ENCODE measurements at places on chromosomes 2 and 18.

DNA sequence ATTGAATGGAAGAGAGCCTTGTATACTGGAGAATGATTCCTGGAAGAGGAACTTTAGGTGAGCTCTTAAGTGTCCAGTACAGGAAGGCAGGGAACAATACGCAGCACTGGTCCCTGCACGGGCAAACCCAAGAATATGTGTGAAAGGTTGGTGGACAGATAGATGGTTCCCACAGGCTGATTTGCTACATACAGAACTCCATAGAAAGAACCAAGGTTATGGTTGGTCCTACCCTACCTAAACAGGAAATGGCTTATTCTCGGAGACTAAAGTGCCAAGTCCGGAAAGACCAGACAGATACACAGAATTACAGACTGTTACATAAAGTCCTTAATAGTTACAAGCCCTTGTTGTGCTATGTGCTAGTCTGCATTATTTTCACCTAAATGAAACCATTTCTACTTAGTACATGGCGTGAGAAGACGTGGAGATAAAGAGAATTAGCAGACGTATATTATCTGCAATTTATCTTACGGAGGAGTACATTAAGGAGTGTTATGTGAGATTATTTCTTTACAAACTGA lies 1.2 kb downstream of the REV1 start:
- peak; percentile 54 for DNase-seq

GRCh38 chr2:241492174-241492565 lies 16.2 kb downstream of the STK25 start:
- DNase-seq, result no peak

- no peak for DNase-seq
Observed at GRCh38 chr18:363301-364085, 95.6 kb upstream of the THOC1 start.

- no peak for DNase-seq
Observed at GRCh38 chr2:224870341-224870740, 154.2 kb upstream of the CCDC195 start.

DNA sequence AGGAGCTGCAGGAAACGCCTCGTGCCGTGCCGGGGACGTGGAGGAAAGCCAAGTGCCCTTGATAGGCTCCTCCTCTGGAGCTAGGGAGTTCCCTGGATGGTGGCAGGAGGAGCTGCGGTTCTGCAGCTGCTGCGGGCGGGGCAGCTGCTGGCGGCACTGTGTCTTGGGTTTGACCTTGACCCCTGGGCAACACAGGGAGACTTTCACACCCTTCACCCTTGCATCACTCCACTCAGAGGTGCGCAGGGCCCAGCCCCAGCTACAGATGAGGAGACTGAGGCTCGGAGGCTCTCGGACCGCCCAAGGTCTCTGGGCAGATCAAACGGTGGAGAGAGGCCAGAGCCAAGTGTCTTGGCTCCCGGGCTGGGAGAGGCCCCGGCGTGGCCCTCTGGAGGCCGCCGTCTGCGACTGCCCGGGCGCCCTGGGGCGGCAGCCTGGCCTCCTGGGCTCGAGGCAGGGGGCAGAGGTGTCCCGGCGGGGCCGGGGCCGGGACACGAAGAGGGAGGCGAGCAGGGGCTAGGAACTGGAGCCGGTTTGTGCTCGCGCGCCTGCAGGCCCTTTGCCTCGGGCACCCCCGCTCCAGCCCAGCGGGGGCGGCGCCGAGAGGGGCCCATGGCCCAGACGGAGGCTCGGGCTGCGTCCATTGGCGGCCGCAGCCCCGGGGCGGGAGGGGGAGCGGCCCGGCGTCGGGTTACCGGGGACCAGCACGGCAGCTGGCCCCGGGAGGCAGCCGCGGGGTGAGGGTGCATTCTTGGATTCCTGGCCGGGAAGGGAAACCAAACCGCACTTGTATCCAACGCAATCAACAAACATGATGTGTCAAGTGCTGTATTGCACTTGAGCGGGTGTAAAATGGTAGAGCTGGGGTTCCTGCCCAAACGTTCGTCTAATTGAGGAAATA lies 129.6 kb upstream of the SLC1A4 start:
- DNase-seq, result peak; percentile 88

DNA sequence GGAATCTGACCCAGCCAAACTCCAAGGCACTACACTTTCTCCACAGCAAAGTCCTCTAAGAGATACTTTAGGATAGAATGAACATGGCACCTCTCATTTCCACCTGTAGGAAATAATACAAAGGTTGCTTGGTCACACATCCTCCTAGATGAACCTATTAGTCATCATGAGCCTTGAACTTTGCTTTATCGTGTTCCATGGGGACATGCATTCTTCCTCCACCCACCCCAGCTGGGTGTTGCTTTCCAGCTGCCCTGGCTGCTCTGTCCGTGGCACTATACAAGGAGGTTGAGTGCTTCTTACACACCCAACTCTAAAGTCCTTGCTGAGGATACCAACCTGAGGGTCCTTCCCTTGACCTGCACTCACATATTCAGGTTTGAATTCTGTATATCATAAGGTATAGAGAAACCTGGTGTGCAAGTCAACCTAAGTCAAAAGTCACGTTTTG lies 52.7 kb downstream of the SPRED2 start:
- no peak for DNase-seq

- no peak for DNase-seq
Observed at GRCh38 chr18:57538614-57539013, 47.9 kb downstream of the FECH start.

DNA sequence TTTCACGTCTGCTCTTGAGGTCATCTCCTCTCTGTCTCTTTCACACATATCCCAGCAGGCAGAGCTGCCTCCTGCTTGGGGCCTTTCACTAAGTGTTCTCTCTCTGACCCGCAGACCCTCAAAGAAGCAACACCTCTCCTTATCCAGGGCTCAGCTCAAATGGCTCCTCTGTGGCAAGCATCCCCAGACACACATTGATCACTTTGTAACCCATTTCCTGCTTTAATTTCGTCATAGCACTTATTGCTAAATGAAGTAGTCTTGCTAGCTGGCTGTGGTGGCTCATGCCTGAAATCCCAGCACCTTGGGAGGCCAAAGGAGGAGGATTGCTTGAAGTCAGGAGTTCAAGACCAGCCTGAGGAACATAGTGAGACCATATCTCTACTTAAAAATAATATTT lies 41.4 kb downstream of the SGPP2 start:
- DNase-seq, result no peak

GRCh38 chr2:133475610-133476009 lies 92.7 kb downstream of the NCKAP5 start:
- peak; percentile 16 for DNase-seq

GRCh38 chr2:55051026-55051866 lies 995 bp upstream of the RTN4 start:
- DNase-seq, result peak; percentile 100

- DNase-seq, result no peak
Observed at GRCh38 chr18:52766002-52766545, 426.1 kb downstream of the DCC start.

DNA sequence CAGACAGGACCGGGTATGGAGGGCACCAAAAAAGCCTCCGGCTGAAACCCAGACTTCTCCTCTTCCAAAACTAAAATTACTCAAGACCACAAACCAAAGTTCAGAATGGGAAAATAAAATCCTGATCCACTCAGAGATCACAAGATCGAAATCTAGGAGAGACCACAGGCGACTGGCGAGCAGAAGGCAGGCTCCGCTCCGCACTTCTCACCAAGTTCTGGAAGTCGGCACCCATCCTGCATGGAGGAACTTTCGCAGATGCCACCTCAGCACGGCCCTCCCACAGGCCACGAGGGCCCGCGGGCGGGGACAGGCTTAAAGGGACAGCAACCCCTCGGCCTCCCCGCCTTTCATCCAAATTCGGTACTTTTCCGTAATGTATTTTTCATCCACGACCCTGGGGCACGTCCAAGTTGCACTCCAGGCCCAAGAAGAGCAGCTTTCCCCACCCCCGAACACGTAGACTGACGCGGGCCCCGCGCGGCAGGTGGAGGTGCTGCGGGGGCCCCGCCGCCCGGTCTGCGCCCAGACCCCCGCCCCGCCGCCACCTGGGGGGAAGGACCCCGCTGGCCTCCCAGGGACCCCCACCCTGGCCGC lies 43.7 kb downstream of the HDLBP start:
- DNase-seq, result peak; percentile 78

GRCh38 chr2:236711440-236711839 lies 141.8 kb downstream of the ACKR3 start:
- DNase-seq, result peak; percentile 73

GRCh38 chr2:173132531-173132930 lies 56.9 kb downstream of the MAP3K20 start:
- DNase-seq, result no peak

DNA sequence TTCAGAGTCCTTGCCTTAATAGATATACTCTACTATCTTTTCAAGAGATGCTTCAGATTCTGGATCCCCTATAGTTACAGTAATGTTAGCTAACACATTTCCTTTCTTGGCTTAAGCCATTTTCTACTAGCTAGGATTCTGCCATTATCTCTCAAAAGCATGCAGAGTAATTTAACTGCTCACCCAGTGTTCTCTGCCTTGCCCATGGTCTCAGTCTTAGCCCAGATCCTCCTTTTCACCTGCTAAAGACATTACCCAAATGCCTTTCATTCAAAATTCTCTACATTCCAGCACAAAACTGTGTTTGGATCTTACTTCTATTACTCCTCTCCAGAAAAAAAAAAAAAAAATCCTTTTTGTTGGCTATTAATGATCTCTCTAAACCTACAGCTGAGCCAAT lies 474.2 kb upstream of the LRRTM1 start:
- no peak for DNase-seq

DNA sequence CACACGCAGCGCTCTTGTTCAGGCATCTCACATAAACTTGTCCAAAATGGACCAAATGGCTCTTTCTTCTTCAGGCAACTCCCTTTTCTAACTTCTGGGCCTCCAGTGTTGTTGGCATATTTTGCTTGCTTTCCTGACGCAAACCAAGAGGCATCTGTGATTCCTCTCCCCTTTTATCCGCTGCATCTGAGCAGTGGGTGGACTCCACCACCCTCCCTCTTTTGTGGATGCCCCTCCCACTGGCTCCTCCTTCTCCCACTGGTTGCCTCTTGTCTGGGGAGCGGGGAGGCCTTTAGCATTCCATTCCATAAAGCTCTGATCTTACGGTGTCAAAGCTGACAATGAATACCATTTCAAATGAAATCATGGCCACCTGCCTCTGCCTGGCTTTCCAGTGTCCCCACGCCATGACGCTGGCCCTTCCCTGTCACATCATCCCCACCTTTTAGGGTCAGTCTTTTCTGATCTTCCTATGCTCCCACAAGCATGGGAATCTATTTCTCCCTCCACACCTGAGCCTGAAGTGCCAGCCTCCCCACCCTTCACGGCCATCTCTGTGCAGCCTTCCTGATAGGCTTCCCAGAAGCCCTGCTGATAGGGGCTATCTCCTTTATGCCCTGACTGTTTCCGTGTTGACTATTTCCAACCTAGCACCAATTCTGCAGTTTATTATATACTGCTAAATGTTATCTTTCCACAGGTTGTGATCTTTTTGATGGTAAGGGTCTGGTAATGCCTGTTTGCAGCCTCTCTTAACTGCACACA lies 51.5 kb downstream of the RPL37A start:
- DNase-seq, result no peak

DNA sequence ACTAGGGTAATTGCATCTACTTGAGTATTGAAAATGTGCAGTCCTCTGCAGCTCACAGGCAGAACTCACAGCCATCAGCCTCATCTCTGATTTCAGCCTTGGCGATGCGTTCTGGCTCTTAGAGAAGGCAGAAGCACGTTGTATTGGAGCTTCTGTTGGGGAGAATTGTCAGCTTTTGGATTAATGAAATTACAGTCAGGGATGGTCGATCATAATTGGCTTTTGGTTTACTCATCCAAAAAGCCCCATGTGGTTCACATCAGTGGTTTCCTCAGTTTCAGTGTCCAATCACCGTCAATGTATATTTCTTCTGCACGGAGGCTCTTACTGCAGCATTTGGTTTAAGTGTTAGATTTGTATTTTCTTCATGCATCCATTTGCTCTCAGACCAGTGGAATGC lies 218.5 kb upstream of the SOX11 start:
- DNase-seq, result no peak

- peak; percentile 66 for DNase-seq
Observed at GRCh38 chr18:63439334-63439733, 17.1 kb upstream of the VPS4B start.

DNA sequence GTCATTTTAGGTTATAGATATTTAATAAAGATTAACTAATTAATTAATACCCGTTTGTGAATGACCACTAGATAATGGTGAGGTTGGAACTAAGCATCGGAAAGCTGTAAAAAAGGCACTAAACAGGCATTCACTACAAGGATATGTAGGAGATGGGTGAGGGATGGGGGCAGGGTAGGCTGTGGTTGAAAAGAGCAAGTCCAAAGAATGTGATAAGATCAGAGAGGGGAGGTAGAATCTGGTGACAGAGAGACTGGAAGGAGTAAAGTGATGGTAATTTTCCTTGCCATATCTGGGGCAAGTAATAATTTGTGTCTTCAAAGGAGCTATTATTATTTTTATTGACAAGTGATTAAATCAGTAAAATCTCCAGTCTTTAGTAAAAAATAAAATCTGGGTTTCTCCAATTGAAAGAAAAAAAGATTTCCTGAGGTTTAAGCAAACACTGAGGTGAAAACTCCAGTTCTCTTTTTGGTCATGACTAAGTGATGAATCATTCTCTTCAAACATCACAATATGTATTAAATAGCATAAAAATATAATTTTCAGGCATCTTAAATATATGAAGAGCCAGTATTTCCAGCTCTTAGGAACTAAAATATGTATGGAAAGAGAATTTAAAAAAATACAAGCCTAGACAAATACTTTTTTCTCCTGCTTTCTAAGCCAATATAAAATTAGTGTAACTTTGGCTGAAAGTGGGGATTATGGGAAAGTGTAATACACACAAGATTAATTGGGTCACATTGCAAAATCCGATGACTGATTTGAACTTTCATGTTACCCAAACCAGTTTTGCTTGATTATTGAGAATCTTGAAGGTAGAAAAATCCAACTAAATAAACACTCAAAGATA lies 259.1 kb upstream of the RBMS1 start:
- peak; percentile 56 for DNase-seq

GRCh38 chr2:6854416-6854815 lies 11.3 kb downstream of the CMPK2 start:
- no peak for DNase-seq

- DNase-seq, result no peak
Observed at GRCh38 chr2:10109311-10109710, 13.2 kb upstream of the RRM2 start.

DNA sequence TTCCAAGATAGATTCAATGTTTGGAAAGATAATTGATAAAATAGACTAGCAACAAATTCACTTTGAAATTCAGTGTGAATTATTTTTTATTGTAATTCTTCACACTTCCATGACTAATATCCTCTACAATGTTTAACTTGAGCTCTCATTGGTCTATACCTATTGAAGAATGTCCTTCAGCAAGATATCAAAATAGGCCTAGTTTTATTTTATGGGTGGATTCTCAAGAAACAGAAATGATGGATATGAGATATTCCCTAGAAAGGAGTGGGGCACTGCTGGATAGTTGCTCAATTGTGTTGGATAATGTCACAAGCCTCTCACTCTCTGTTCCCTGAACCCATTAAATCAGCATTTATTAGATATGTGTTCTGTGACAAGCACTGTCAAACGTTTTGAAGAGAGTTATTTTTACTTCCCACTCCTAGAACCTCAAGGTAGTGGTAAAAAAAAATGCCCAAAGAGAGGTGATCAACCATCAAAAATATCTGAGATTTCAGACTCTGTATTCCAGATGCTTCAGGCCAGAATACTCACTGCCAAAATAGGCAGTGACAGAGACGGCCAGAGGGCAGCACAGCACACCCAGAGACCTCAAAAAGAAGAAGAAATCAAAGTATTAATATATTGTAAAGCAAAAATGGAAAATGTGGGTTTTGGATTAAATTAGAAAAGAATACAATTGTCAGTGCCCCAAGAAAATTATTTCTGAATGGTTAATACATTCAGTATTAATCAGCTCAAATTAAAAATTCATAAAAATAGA lies 87.5 kb downstream of the TRIB2 start:
- no peak for DNase-seq

- DNase-seq, result peak; percentile 70
Observed at GRCh38 chr18:13452388-13452811, 233.8 kb downstream of the LDLRAD4 start.

Measured in kidney tubule cell (primary cell).